ENCODE measurements at places on chromosomes 4 and X.

DNA sequence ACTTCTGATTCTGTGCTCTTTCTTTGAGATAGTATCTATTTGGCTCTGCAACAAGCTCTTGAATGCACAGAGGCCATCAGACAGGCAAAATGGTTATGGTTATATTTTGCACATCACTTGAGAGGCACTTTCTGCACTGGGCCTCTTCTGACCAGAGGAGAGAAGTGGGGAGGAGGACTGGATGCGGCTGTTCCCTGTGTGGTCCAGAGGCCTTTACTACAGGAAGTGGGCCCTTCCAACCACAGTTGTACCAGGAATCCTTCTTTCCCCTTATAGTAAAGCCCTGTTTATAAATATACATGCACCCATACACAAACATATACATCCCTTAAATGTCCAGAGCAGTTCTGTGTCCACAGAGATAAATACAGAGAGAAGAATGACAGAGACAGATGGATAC, 182.7 kb upstream of the HHIP start:
- no peak for DNase-seq

GRCh38 chr4:53608242-53608641, 17.0 kb upstream of the LNX1 start:
- no peak for DNase-seq

- DNase-seq = peak; percentile 88
These were observed 119.8 kb upstream of the TSPAN5 start for GRCh38 chr4:98778206-98778605.

DNA sequence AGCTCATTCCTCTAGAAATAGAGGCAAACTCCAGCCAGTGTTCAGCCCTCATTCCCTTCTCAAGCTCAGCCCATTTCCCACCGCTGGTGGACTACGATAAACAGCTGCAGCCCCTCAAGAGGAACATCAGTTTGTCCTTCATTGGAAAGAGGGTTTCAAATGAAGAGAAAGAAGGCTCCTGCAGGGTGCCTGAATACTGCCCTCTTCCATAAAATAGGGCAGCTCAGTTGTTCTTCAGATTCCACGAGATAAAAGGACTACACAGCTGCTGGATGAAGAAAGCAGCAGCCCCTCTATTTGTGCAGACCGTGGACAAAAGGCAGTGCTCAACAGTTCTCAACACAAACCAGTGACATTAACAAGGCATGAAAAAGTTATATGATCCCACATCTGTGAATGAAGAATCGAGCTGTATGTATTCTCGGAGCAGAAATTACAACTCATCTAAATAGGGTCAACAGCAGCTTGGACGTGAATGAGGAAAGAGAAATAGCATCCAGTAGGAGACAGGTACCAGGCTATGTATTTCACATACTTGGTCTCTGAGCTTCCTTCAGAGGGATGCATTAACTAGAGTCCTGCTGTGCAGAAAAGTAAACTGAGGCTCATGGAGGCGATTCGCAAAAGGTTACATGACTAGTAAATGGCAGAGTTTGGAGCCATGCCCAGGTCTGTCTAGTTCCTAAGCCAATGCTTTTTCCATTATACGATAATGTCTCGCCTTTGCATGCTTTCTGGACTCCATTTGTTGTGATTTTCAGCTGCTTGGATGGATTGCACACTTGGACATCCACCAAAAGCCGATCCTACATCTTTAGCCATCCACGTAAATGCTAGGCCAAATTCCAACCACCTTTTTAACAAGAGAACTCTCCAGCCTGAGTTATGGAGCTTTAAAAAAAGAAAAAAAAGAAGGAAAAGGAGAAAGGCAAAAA, 301.2 kb upstream of the PPARGC1A start:
- no peak for DNase-seq

Measured in brain microvascular endothelial cell (primary cell).